ENCODE measurements at places on chromosomes 7 and 10.

DNA sequence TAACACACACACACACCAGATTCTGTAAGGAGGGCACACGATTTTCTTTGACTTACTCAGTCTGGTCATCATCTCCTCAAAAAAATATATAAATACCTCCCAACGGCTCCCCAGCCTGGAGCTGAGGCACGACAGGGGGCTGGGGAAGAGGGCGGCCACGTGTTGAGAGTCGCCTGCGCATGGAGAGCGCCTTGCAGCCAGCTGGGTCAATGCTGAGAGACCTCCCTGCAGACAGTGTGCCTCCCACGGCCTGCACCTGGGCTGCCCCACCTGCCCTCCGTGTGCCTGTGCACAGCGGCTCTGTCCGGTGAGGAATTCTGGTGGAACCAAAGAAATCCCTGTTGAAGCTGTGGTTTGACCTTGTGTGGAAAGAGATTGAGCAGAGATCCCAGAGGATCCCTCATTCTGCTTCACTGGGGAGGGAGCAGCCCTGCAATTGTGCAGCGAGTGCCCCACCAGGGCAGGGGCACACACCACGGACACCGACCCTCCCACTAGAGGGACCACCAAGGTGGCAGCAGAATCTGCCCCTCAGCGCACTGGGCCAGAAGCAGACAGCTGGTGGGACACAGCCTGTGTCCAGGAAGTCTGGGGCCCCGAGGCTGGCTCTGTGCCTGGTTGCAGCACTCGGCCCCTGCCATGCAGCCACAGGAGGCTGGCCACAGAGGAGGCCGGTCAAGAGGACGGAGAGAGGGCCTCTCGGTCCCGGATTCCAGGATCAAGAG is 150.5 kb upstream of the PPP2R2D start:
- no peak for DNase-seq

- DNase-seq, result no peak
Observed at GRCh38 chr10:74051736-74052342, 53.9 kb downstream of the VCL start.

DNA sequence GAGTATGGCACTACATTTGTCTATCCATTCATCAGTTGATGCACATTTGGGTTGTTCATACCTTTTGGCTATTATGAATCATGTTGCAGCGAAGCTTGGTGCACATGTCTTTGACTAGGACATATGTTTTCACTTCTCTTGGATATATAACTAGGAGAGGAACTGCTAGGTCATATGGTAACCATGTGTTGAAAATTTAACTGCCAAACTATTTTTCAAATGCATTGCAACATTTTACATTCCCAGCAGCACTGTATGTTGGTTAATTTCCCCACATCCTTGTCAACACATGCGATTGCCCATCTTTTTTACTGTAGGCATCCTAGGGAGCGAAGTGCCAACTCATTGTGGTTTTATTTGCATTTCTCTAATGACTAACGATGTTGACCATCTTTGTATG is 183.4 kb downstream of the PRKCQ start:
- no peak for DNase-seq

- DNase-seq, result no peak
Observed at GRCh38 chr7:30612658-30613265, 18.1 kb downstream of the GARS1 start.

DNA sequence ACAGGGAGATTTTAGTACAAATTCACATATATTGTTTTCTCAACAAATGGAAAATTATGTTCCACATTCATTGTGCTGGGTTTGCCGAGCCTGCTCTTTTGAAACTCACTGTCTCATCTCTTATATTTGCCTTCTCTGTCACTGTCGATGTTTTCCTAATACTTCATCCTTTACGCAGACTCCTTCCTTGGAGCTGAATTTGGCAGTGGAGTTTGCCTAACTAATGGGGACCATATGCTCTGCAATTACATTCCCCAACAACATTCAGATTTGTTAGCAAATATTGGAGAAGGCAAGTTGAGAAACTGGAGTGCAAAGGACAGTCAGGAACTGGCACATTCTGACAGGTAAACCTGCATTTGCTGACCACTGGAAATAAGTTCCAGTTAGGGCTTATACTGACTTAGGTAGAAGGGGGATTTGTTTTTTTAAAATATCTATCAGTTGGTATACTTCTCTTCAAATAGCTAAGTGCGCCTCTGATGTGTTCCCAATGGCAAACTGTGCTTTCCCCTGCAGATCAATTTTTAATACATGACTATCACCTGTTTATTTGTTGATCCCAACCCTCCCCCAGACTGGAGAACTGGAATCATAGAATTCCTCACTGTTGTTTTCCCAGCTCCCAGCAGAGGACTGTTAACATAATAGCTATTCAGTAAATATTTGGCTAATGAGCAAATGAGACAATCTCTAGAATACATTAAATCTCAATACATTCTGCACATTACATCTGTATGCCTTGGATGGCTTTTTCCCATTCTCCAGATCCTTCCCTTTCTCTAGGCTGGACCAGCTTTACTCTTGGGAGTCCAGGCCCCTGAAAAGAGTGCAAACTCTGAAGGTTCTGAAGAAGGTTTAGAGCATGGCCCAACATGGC is 769.3 kb downstream of the KCNMA1 start:
- no peak for DNase-seq

DNA sequence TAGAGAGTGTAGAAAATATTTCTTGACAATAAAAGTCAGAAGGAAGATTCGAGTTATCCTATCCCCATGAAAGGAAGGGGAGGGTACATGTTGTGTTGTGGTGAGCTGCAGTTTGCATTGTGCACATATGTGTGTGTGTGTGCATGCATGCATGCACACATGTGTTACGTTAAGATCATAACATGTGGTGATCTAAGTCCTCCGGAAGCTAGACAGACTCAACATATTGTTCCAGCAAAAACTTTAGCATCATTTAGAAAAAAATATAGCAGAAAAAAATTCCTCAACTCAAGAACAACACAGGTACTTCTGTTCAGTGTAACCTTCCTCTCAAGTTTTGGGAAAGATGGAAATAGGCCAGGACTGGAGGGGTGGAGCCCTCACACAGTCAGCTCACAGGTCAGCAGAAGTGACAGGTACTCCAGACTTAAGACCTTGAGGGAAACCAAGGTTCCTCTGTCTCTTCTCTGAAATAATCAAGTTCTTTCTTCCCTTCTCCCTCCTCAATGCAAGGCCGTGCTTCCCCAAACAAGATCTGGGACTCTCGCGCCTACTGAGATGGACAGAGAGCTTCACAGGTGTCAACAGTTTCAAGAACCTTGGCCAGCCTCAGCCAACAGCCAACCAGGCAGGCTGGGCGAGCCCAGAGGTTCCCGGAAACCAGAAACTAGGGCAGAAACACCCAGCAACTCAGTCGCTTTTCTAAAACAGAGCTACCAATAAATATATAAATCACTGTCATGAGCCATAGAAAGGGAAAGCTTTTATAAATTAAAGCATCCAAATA is 205.2 kb downstream of the FAM107B start:
- peak; percentile 41 for DNase-seq

DNA sequence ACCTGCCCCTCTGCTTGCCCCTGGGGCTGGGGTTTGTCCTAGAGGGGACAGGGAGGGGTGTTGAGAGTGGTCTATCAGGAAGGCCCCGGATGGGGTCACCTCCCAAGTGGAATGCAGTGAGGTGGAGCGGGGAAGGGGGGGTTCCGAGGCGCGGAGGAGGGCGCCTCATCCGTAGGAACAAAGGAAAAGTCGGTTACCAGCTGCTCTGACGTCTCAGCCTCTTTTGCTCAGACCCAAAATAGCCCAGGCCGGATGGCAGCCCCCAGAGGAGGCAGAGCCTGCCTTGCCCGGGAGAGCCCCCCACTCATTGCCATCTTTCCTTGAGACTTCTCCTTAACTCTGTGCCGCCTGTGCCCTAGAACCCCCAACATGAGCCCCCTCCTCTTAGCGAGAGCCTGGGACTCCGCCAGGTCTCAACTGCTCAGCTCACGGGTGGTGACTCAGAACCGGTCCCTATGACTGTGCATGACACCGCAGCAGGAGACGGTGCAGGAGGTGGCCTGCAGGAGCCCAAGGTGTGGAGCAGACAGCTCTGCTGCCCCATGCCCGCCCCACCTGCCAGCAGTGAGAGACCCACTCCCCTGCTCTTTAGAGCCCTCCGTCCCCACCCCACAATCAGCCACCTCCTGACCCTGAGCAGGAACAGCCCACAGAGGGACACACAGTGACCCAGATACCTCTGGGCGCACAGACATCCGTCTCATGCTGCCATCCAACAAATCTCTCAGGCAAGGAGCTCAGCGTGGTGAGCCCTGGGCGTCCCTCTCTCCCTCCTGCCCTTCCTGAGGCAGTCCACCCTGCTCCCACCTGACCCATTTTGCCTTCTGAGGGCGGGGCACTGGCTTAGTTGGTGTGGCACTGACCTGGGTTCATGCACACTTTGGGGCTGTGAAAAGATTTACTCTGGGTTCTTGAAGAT is 13.1 kb downstream of the STX1A start:
- DNase-seq, result peak; percentile 17

DNA sequence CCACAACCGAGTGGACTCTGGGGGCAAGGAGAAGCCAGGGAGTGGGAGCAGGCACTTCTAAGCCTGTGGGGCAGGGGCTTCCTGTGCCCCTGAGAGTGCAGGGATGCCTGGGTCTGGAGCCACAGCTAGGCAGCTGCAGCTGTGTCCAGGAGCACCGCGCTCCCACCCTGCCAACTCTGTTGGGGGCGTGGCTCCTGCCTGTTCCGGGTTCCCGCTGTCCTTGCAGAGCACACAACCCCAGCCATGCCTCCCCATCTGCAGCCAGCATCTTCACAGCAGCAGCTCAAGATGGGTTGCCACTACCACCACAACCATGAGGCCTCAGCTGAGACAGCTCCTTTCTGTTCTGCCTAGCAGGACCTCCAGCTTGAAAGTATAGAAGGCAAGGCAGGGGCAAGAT is 8.6 kb downstream of the PAX4 start:
- no peak for DNase-seq

DNA sequence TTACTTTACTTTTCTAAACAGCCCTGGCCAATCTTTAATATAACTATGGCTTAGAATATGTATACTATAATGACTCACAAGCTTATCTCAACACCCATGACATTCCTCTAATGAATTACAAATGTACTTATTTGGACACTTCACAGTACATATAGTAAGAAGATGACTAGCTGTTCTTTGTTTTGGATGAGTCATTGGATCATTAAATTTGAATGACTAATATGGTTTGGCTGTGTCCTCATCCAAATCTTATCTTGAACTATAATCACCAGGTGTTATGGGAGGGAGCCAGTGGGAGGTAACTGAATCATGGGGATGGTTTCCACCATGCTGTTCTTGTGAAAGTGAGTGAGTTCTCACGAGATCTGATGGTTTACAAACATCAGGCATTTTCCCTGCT is 807.5 kb upstream of the SORCS1 start:
- DNase-seq, result no peak

- no peak for DNase-seq
Observed at GRCh38 chr7:44625526-44626471, 19.4 kb downstream of the OGDH start.

- no peak for DNase-seq
Observed at GRCh38 chr7:141660259-141660658, 41.7 kb downstream of the DENND11 start.

DNA sequence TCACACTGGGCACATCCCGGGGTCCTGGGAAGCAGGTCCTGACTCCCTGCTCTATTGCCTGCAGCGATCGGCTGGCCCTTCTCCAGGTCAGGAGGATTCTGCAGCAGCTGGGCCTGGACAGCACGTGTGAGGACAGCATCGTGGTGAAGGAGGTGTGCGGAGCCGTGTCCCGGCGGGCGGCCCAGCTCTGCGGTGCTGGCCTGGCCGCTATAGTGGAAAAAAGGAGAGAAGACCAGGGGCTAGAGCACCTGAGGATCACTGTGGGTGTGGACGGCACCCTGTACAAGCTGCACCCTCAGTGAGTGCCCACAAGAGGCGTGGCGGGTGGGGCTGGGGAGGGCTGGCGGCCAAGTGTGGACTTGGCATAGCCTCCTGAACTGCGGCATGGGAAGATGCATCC is 12.8 kb upstream of the HK1 start:
- no peak for DNase-seq

GRCh38 chr10:111316722-111317212 is 239.9 kb downstream of the ADRA2A start:
- DNase-seq, result no peak

- DNase-seq, result no peak
Observed at GRCh38 chr10:62437696-62438095, 63.5 kb downstream of the ZNF365 start.

GRCh38 chr10:18298256-18298655 is 158.0 kb downstream of the CACNB2 start:
- DNase-seq, result no peak

- no peak for DNase-seq
Observed at GRCh38 chr10:101080933-101081931, 19.4 kb downstream of the KAZALD1 start.

DNA sequence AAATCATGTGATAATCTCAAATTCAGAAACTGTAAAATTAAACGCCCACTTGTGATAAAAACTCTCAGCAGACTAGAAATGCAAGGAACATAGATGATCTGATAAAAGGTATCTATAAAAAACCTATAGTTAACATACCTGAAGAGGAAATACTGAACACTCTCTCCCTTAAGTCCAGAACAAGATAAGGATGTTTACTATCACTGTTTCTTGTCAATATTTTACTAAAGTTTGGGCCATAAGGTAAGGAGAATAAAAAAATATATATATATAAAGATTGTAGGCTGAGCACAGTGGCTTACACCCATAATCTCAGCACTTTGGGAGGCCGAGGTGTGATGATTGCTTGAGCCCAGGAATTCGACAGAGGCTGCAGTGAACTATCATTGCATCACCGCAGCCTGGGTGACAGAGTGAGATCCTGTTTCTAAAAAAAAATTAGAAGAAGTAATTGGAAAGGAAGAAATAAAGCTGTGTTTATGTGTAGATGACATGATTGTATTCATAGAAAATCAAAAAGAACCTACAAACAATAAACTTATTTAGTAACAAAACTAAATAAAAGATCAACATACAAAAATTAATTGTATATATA is 28.4 kb downstream of the MPLKIP start:
- no peak for DNase-seq
